Cortex of kidney (tissue), 1 donor: ENCODE measurements at places on chromosomes 5 and 9.

GRCh38 chr9:114047717-114048116, 30.4 kb downstream of the AMBP start:
- DNase-seq, result no peak

DNA sequence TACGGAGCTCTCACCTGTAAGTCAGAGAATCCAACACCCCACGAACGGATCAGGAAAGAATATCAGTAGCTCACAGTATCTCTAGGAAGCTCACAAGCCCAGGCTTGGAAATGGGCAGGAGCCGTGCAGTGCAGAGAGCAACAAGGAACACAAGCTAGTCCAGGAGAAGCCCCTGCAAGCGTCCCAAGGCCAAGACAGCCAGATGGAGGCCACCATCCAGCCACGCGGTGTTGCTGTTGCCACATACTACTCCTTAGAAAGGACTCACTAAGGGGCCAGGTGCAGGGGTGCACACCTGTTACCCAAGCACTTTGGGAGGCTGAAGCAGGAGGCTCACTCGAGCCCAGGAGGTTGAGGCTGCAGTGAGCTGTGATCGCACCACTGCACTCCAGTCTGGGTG, 15.4 kb upstream of the VAV2 start:
- no peak for DNase-seq

DNA sequence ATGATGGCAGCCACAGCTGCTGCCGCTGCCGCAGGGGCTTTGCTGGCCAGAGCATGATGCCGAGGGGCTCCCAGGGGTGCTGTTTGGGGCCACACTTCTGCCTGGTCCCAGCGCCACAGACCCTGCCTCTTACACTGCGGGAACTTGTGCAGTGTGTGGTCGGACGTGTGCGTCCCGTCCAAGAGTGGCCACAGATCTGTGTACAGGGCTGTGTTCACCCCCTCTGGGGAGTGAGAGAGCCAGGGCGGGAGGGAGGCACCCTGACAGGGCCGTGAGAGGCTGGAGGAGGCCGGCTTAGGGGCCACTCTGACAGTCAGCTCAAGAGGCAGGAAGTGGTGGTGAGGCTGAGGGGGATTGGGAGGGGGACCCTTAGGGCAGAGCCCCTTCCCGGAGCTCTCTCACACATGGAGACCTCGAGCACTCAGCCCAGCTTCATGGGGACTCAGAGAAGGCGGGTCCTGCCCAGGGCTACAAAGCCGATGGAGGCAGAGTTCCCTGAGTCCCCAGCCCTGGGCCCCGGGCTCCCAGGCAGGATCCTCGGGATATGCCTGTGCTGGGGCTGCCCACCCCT, 13.1 kb upstream of the CARD19 start:
- no peak for DNase-seq

- no peak for DNase-seq
These were observed 22.0 kb upstream of the MAPK9 start for GRCh38 chr5:180313677-180314505.

DNA sequence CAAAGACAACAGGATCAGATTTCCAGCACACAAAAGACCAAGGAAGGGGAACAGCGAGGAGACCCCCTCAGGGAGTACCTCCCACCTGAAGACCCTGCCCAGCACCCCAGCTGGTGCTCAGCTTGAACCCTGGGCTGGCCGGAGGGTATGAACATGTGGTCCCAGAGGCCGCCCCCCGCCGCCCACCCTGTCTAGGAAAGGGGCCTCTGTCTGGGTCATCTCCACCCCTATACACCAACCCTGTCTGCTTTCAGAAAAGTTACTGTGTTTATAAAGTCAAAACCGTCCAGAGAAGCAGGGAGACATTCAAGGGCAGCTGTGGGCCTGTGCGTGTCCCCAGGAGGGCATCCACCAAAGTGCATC, 72.2 kb downstream of the ADAMTS2 start:
- DNase-seq, result no peak

DNA sequence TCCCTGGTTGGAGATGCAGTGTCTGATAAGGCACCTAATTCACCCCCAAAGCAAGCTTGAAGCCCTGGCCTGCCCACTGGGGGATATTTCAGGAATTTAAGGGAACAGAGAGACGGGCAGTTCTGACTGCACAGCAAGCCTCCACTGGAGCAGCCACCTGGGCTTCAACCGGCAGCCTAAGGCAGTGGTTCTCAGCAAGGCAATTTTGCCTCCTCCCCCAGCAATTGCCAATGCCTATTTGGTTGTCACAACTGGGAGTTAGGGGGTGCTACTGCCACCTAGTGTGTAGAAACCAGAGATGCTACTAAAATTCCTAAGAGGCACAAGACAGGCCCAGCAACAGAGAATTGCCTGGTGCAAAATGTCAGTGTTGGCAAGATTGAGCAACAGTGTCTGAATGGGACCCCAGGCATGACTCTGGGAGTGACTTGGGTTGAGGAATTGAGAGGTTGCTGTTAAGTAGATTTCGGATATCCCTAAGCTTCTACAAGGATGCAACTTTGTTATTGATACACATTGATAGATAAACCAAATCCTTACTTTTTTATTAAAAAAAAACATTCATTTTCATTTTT, 58.7 kb upstream of the CTSL start:
- DNase-seq, result no peak

DNA sequence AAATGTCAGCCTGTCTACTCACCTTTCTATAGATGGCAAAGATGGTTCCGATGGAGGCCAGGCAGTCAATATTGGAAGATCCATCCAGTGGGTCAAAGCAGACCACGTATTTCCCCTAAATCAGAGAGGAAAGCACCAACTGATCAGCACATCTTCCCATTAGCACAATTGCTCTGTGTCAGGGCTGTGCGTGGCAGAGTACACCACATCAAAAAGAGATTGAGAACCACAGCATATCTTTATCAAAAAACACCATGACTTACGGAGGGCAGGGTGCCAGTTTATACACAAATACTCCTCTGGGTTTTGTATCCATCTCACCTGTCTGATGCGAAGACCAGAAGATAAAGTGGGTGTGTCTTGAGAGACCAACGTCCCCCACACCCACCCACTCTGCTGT, 9.1 kb downstream of the FBP2 start:
- no peak for DNase-seq

DNA sequence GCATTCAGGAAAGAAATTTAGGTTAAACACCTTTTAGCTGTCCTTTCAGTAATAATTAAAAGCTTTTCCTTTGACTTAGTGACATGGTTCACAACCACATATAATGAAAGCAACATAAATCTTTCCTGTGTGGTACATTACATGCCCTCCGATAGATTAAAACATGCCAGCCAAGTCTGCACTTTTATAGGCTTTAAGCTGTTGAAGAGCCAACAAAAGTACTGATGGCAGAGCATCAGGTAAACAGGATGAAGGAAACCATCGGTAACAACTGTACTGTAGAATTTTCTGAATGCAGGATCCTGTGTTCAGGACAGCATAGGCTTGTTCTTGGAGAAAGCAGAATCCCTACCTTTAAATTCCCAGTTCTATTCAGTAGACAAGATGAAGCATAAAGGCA, 226.6 kb downstream of the MLLT3 start:
- DNase-seq, result no peak

GRCh38 chr5:5968981-5969380, 409.4 kb downstream of the MED10 start:
- no peak for DNase-seq

DNA sequence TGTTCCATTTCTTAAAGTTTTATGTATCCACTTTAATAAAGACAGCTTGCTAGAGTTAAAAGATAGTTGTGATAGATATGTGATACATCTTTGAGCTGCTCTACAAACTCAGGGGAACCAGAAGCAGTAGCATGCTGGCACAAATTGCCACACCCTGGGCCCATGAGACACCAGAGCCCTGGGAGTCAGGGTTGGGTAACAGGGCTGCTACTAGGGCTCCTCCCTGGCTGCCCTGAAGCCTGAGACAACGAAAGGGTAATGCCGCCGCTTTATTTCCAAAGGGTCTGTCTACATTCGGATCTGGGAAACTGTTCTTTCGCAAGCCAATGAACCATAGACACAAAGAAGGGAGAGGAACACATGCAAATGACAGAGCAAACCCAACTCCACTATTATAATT, 29.2 kb downstream of the PTPN3 start:
- no peak for DNase-seq

DNA sequence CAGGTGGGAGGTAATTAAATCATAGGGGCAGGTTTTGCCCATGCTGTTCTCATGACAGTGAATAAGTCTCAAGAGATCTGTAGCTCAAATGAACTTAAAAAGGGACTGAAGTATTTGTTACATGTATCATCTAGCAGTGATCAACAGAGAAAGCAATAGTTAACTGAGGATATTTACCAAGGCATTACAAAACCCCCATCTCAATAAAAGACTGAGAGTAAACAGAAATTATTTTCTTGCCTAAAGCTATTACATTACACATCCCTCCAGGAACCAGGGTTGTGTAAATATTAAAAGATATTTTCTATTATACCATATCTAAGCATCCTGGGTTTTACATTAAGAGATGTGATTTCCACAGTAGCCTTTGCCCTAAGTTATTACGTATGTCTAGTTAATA, 169.9 kb downstream of the CTNND2 start:
- DNase-seq, result no peak
